NCI-H2171 treated with DMSO at 0.1 percent for 48 hours (cell line): ENCODE measurements at places on chromosomes 7 and 10.

GRCh38 chr7:94374231-94374630 is 20.5 kb upstream of the COL1A2 start:
- DNase-seq, result no peak

- DNase-seq, result no peak
Observed at GRCh38 chr10:79438021-79438698, 7.3 kb downstream of the ZCCHC24 start.

DNA sequence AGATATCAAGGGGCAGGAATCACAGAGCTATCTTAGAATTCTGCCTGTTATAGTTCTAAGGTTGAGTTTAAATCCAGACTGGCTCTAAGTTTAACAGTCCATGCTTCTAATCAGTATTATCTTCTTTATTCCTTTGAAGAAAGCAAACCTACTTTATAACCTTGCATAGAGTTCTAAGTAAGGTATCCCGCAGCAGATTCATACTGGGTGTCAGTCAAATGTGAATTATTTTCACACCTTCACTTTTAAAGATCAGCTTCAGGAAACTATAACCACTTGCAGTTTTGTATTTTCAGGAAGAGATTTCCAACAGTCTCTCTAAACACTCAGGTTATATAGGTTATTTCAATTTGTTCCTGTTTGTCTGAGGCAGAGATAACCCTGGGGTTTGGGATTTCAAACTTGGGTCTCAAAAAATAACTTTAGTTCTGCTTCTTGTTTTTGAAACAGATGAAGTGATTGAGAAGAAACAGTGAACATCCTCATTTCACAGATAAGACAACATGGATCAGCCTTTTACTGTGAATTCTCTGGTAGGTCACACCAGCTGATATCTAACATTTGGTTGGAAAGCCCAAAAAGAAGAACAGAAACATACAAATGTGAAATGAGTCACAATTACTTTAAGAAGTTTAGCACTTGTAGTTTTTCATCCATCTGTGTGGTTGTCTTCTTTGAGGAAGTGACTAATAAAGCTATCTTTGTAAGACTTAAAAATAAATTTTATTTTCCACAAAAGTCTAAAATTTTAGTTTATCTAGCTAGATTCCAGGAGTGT is 21.4 kb downstream of the STAMBPL1 start:
- no peak for DNase-seq

DNA sequence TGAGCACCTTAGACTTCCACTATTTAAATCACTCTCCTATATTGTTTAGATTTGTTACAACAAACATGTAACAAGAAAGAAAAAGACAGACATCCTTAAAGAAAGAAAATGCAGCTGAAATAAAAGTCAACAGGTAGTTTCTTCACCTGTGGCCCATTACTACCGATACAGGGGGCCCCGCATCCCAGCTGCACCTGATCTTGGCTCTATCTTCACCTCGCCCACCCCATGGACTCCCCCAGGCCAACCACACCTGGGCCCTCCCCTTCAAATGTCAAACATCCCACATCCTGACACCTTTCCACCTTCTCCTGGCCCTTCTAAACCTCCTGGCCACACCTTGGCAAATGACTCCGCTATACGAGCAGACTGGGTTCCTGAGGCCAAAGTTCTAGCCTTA is 7.0 kb downstream of the DDX56 start:
- no peak for DNase-seq

- DNase-seq, result no peak
Observed at GRCh38 chr7:8125680-8126444, 136.1 kb downstream of the ICA1 start.

DNA sequence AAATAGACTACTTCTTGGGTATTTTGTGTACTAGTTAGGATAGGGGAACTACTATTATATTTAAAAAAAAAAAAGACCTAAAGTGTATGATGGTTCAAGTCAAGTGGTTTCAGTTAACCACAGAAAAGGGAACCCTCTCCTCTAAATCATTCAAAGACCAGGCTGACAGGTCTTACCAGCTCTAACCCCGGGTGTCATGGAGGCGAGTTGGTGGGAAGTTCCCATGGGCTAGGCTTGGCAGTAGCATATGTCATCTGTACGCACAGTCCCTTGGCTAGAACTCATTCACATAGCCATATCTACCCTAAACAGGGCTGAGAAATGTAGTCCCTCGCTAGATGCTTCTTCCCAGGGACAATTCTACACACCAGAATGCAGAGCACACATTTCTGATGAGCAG is 37.7 kb upstream of the KCNMA1 start:
- no peak for DNase-seq

DNA sequence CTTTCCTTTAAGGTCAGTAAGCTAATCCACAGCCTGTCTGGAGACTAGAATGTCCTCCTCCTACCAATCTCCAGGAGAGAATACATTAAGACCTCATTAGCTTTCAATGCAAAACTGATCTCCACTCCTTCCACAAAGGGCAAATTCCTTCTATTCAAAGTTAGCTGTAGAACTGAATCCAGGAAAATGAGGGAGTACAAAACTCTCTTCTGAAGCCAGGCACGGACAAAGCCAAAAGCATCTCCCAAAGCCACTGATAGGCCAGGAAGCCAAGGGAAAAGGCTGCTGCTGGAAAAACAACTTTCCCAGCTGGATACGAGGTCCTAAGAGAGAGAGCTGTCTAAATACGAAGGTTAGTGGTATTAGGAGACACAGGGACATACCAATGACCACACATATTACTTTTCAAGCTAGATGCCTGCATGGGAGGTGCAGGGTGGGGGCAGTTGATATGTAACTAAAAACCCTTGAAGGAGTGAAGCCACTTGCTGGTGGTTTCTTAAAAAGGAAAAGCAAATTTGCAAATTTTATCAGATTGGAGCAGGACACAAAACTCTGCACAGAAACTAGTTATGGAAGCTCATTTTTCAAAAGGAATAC is 43.6 kb downstream of the MKX start:
- no peak for DNase-seq
